HEK293T (cell line): ENCODE measurements at places on chromosomes 13 and 19.

DNA sequence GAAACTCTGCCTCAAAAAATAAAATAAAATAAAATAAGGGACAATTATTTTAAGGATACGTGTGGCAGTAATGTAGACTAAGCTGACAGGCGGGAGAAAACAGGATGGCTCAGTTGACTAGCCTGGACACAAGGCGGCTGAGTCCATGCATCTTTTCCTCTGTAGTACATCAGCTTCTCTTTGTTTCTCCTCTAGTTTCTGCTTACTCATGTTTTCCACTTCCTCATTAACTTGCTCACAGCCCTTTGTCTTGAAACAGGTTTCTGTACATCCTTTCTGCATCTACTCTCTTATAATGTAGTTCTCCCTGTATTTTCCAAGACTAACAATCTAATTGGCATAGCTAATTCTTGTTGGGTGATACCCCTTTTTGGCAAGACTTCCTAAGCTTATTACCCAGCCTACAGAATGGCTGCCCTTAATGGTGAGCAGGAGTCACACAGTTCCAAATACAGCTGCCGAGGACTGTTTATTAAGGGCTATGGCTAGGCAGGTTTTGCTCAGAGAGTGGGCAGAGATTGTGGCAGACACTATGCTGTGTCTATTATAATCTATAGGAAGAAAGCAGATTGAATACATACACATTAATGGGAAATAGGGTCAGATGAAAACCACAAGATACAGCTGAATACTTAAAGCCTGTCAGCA lies 58.7 kb upstream of the KLF5 start:
- DNase-seq, result no peak

GRCh38 chr13:40368127-40368891 lies 298.1 kb downstream of the FOXO1 start:
- no peak for DNase-seq

- no peak for DNase-seq
Observed at GRCh38 chr19:3839941-3840340, 28.9 kb downstream of the ZFR2 start.

- DNase-seq, result no peak
Observed at GRCh38 chr13:112172017-112172416, 105.1 kb downstream of the SOX1 start.

- no peak for DNase-seq
Observed at GRCh38 chr13:76758257-76758656, 127.9 kb downstream of the KCTD12 start.

DNA sequence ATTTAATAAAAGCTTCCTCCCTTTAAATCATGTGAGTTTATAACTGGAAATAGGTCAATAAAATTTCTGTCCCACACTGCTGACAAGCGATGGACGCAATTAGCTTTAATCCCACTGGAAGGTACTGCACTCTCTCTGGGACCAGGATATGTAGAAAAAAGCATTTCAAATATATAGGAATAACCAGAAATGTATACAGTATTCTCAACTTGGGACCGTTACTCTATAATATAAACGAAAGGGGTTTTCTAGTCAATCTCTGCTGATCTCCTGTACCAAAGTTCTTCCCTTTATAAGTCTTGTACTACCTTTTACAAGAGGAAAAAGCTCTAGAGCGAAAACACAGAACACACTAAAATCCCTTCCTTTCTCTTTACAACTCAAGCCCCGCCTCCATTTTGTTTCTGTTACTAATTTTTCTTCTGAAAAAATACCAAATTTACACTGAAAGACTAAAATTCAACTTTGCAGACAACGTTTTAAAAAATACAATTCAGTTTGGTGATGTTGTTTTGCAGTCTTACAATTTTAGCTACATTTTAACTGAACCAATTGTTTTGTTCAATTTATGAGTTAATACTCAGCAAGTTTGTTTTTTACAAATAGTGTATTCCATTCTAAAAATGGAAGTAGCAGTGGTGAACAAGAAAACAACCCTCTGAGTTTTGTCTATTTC lies 1.7 kb upstream of the USPL1 start:
- DNase-seq, result no peak

DNA sequence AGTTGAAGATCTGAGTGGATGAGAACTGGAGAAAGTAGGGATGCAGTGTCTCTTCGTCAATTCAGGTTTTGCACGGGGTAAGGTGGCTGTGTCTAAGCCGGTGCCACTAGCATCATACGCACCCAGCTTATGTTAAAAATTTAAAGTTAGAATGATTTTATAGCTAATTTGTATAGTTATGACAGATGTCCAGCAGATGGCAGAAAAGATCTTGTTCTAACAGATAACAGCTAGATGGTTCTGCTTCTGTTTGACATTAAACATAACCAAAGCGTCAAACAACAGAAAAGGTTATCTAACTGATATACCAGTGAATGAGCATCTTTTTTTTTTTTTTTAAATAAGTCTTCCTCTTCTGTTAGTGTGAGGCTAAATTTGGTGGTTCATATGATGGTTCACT lies 18.8 kb upstream of the EDDM13 start:
- DNase-seq, result peak; percentile 17

GRCh38 chr13:39035204-39035603 lies 2.7 kb downstream of the PROSER1 start:
- peak; percentile 12 for DNase-seq

- DNase-seq, result no peak
Observed at GRCh38 chr13:32660227-32660626, 74.0 kb downstream of the PDS5B start.

DNA sequence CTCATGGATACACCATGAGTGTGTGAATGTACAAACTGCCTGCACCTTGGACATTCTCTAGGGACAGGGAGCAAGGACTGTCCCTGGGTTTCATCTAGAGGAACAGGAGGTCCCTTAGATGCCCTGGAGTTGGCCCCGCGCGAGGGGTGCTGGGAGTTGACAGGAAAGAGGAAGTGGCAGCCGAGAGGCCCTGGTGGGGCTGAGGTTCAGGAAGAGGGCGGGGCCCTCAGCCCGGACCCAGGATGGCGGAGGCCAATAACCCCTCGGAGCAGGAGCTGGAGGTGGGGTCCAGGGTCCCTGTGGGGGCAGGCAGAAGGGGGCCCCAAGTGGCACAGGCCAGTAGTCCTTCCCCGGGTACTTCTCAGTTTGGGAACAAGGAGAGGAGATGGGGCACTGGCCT lies 6.9 kb downstream of the PKN1 start:
- no peak for DNase-seq

DNA sequence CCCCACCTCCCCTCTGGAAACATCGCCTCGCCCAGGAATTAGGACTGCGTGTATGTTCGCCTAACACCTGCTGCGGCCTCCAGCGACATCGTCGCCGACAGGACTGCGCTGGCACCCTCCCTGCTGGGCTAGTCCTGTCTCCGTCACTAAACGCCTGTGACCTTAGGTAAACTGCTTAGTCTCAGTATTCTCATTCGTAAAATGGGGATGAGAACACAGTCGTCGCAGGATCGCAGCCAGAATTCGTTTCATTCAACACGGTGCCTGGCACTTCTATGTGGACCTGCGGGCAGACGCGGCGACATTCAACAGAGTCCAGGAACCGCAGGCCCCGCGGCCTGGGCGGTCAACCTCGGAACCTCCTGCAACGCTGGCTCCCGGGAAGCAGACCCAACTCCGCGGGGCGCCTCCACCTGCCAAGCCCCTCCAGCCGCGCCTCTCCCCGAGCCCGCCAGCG lies 485 bp downstream of the CRYL1 start:
- DNase-seq, result peak; percentile 8

DNA sequence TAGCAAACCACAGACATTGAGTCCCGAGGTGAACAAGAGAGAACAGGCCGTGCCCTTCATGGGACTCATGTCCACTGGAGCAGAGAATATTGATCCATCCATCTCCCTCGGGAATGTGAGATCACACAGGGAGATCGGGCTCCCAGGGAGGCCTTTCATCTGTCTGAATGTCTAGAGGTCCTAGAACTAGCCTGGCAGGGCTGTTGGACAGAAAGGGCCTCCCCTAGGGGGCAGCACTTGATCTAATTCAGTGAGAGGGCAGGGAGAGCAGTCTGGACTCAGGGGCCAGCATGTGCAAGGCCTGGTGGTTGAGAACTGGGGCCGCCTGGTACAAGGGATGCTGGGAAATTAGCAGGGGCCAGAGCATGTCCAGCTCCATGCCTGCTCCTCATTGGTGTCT lies 4.3 kb downstream of the RUVBL2 start:
- DNase-seq, result peak; percentile 63

DNA sequence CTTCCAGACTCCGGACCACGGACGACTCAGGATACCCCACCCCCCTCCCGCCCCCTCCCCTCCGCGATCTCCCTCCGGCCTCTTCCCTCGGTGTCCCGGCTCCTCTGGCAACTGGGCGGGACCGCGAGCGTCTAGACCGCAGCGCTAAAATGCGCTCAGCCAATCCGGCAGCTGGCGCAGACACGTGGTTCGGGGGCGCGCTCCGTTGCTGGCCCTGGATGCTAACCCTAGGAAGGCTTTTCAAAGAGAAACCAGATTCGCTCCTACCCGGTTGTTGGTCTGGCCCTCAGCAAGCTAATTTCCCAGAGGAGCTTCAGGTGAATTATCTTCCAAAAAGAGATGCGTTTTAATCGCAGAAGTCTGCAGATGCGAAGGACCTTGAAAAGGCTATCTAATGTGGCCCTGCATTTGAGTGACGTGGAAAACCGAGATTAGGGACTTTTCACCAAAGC lies at the start of gene DZIP1:
DZIP1 (minus strand) TSS at position 106 of the 452 bp plus-strand sequence. CDS start 2,677 bp downstream, outside the sequence.
- peak; percentile 84 for DNase-seq

DNA sequence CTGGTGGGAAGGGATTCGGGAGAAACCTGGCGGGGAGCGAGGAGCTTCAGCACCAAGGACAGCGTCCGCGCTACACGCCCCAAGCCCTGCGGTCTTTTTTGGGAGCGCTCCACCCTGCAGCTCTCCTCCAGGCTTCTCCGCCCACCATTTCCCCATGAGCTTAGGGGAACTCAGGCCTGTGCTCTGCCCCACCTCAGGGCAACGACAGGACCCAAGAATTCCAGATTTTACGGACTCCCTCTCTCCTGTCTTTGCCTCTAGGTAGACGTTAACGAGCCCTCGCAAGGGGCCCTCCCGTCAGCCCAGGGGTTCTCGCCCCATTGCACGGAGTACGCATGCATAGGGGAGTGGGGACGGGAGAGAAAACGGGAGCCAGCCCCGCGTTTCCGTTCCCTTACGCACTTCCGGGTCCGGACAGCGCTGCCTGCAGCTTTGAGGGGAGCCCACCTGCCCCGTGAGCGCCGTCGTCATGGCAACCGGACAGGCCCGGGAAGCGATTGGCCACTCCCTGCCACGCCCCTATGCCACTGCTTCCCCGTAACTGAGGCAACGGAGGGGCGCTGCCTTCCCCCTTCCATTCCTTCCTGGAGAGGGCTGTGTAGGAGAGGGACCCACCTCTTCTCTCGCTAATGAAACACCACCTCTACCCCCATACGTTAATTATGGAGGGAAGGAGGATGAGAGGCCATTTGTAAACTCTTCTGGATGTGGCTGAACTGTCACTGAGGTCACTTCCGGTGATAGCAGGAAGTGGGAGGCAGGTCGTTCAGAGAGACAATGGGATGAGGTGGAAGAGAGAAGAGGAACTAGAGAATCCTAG lies 20.8 kb downstream of the NOVA2 start:
- peak; percentile 85 for DNase-seq

GRCh38 chr19:33465371-33465770 lies 56.2 kb downstream of the PEPD start:
- no peak for DNase-seq

DNA sequence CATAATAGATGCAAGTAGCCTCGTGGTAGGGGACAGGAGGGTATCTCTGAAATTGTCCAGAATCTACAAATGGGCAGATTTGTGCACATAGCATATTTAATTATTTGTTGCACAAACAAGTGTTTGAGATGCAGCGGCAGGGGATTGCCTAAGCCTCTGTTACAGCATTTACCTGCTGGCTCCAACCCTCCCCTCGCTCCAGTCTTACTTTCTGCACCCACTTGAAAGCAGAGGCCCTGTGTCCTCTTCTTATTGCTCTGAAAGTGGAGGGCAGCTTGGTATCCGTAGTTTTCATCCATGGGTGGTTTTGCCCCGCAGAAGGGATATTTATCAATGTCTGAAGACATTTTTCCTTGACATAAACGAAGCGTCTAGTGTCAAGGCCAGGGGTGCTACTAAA lies 73.0 kb upstream of the STK24 start:
- no peak for DNase-seq

DNA sequence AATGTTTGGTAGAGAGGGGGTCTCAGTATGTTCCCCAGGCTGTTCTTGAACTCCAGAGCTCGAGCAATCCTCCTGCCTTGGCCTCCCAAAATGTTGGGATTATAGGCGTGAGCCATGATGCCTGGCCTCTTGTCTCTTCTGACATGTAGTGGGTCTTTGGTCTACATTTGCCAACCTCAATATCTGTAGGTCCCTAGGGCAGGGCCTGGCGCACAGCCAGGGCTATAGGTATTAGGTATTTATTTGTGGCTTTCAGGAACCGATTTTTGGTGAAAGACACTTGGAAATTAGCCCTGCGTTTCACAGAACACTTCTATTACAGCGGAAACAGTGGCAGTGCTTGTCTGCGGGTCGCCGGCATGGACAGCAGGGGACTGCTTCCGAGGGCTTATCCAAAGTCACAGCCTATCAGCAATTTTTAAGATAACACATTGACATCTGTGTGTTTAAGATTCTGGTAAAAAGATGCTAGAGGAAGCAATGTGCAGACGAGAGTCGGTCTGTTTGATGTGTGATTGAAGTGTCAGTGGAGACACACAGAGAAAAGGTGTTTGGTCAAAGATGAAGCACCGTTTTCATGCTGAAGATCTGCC lies 14.5 kb downstream of the ZNF536 start:
- no peak for DNase-seq

DNA sequence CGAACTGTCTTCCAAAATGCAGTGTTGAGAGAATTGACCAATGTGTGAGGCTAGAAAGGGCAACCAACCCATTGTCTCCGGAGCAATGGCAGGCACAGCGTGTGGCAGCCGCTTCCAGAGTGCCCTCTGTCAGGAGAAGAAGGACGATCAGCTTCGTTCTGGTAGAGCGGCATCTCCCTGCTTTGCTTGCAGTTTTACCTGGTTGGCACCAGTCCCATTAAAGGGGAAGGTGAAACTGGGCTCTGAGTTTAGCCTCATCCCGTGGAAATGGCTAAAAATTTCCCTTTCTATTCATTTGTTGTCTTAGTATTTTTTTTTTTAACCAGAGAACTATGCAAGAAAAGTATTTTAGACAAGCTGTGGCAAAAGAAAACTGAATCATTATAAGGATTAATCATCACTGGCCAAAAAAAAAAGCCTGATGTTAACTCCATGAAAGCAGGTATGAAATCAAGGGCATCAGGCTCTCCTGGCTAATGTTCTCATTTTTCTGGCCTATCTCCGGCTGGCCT lies 81.5 kb upstream of the SLC7A1 start:
- no peak for DNase-seq

- DNase-seq, result no peak
Observed at GRCh38 chr19:32350471-32350865, 5.1 kb downstream of the ZNF507 start.

GRCh38 chr13:52837850-52838249 lies 10.6 kb downstream of the PCDH8 start:
- no peak for DNase-seq

- no peak for DNase-seq
Observed at GRCh38 chr19:52648336-52649016, 10.3 kb upstream of the ZNF83 start.
